ENCODE measurements at places on chromosomes 5 and 9. TPM values are rescaled to one million over a fixed set of nuclear protein-coding genes. Genes with fewer than 3 reads are reported as not detected.
A peak's percentile ranks its signal among the peaks of the same experiment; 100 is the strongest.

DNA sequence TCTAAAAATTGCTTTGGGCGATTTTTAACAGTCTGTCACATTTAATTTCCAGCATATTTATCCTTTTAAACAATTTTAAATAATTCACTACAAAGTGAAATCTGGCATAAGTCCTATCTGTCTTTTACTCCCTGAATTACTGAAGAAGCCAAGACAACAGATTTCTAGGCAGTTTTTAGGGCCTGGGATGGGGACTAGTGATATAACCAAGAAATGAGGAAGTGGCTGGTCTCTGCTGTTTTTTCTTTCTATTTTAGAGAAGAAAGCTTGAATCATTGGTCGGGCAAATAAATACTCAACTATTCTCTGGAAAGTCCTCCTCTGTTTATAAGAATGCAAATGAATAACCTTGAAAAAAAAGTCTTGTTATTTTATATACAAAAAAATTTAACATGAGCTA lies 79.7 kb upstream of the SSBP2 start:
- no peak overlapping the region for H3K27ac ChIP-seq
- no peak for DNase-seq
- H3K27me3 ChIP-seq, result no peaks in the 10 kb centered on the region
- H3K4me1 ChIP-seq, result no peaks in the 10 kb centered on the region
- H3K36me3 ChIP-seq, result no peaks in the 10 kb centered on the region
- H3K4me3 ChIP-seq, result no peak overlapping the region

The FRMD3 gene
- 12.5 TPM for polyA plus RNA-seq

GRCh38 chr9:105390871-105391270 lies 57.0 kb upstream of the FSD1L start:
- H3K27ac ChIP-seq, result no peak overlapping the region
- H3K36me3 ChIP-seq, result no peaks in the 10 kb centered on the region
- H3K4me1 ChIP-seq, result no peaks in the 10 kb centered on the region
- no peaks in the 10 kb centered on the region for H3K27me3 ChIP-seq

DNA sequence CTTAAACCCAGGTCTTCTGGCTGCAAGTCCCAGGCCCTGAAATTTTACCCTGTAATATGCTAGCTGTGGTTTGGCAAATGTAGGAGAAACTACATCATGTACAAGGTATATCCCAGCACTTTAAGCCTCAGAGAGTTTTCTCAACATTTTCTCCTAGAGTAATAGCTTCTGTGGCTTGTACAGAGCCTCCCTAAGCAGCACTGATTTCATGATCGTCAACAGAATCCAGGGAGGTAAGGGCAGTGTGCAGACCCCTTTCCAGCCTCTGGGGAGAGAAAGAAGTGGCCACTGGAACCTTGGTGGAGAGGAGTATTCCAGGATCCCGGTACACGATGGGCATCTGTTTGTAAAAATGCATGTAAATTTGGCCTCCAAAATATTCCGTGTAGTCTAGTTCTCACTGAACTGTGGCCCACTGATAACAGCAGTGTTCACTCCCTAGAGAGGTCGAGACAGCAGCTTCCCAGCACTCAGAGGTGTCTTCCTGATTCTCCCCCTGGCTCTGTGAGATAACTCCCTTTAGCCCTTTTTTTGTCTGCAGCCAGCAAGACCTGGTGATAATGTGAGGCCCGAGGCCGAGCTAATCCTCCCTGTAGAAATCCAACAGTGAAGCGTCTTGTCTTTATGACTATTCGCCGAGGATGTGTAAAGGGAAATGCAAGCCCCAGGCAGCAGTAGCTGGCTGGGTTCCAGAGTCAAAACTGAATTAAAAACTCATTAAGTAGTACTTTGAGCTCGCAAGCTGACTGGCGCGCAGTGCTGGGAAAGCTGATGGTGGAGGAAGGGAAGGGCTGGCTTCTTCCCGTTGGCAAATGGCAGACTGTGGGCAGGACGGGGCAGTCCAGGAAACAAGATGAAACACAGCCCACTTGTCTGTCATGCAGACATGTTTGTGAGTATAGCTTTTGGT lies 59.0 kb downstream of the MAP1B start:
- no peak overlapping the region for H3K4me3 ChIP-seq
- H3K27me3 ChIP-seq, result no peaks in the 10 kb centered on the region
- H3K27ac ChIP-seq, result peak overlapping the region; percentile 10
- H3K36me3 ChIP-seq, result no peaks in the 10 kb centered on the region
- peaks cover 27% of the 10 kb centered on the region for H3K4me1 ChIP-seq

GRCh38 chr5:18732556-18733479 lies 1098.6 kb downstream of the TAF11L14 start:
- H3K27ac ChIP-seq, result no peak overlapping the region
- DNase-seq, result no peak
- H3K27me3 ChIP-seq, result no peaks in the 10 kb centered on the region
- no peaks in the 10 kb centered on the region for H3K4me1 ChIP-seq
- no peak overlapping the region for H3K4me3 ChIP-seq

- no peak overlapping the region for H3K4me3 ChIP-seq
Measured at GRCh38 chr5:57493034-57493433, 10.4 kb upstream of the ACTBL2 start.

The GCNT4 gene
- polyA plus RNA-seq, result 2.8 TPM

The MELK gene
- polyA plus RNA-seq, result 15.2 TPM

- H3K4me1 ChIP-seq, result no peaks in the 10 kb centered on the region
- no peak for DNase-seq
- no peaks in the 10 kb centered on the region for H3K36me3 ChIP-seq
- no peak overlapping the region for H3K27ac ChIP-seq
- no peaks in the 10 kb centered on the region for H3K27me3 ChIP-seq
- H3K4me3 ChIP-seq, result no peak overlapping the region
Measured at GRCh38 chr9:68472119-68472518, 68.6 kb downstream of the TMEM252 start.

The CCDC171 gene
- 13.2 TPM for polyA plus RNA-seq

DNA sequence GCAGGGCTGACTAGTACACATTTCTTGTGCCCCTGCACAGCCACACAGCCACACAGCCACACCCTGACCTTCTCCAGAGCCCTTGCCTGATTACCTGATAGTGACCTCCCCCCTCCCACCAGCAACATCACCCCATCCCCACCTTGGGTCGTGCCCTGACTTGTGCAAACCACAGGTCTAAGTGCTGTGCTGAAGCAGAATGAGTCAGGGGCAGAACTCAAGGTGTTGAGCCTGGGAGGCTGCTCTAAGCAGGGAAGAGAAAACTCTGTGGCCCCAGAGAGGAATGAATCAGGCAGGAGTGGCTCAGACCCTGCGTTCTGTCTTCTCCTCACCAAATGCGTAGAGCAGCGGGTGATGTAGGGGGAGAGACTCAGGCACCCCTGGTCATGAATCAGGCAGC lies 24.3 kb upstream of the FAT2 start:
- H3K27me3 ChIP-seq, result no peaks in the 10 kb centered on the region
- no peak for DNase-seq
- no peaks in the 10 kb centered on the region for H3K36me3 ChIP-seq
- H3K27ac ChIP-seq, result no peak overlapping the region

GRCh38 chr5:6187501-6187900 lies 190.8 kb downstream of the MED10 start:
- H3K27me3 ChIP-seq, result no peaks in the 10 kb centered on the region
- H3K4me1 ChIP-seq, result no peaks in the 10 kb centered on the region
- H3K36me3 ChIP-seq, result no peaks in the 10 kb centered on the region
- DNase-seq, result no peak
- no peak overlapping the region for H3K27ac ChIP-seq

The QRFP gene
- polyA plus RNA-seq, result not detected

The ENTPD2 gene
- polyA plus RNA-seq, result 8.5 TPM

GRCh38 chr5:34957857-34958690 lies 28.7 kb downstream of the DNAJC21 start:
- H3K27me3 ChIP-seq, result no peaks in the 10 kb centered on the region
- no peak overlapping the region for H3K27ac ChIP-seq
- H3K4me3 ChIP-seq, result no peak overlapping the region
- no peaks in the 10 kb centered on the region for H3K36me3 ChIP-seq

DNA sequence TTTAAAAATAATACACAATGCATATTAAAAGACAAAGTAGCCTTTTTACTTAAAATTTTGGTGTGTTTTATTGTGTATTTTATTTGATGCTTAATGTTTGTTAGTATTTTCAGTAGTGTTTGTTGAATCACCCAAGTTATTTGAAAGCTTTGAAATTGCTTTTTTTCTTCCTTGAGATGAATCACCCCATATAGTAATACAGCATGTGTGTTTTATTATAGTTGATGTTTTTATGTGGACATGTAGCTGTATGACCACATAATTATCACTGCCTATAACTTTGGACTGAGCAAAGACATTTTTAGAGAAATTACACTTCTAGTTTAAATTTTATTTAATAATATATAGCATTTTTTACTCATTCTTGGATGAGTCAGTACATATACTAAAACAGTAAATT lies 18.0 kb downstream of the FAM174A start:
- H3K4me3 ChIP-seq, result no peak overlapping the region
- H3K4me1 ChIP-seq, result no peaks in the 10 kb centered on the region
- no peaks in the 10 kb centered on the region for H3K27me3 ChIP-seq
- H3K36me3 ChIP-seq, result no peaks in the 10 kb centered on the region

- H3K4me1 ChIP-seq, result no peaks in the 10 kb centered on the region
- no peak for DNase-seq
- H3K27me3 ChIP-seq, result no peaks in the 10 kb centered on the region
- no peak overlapping the region for H3K4me3 ChIP-seq
- H3K27ac ChIP-seq, result no peak overlapping the region
Measured at GRCh38 chr9:22214021-22214420, 204.9 kb upstream of the CDKN2B start.

- H3K27ac ChIP-seq, result no peak overlapping the region
- no peak overlapping the region for H3K4me3 ChIP-seq
- no peaks in the 10 kb centered on the region for H3K27me3 ChIP-seq
- H3K36me3 ChIP-seq, result no peaks in the 10 kb centered on the region
Measured at GRCh38 chr9:91746357-91746756, 203.7 kb downstream of the ROR2 start.

DNA sequence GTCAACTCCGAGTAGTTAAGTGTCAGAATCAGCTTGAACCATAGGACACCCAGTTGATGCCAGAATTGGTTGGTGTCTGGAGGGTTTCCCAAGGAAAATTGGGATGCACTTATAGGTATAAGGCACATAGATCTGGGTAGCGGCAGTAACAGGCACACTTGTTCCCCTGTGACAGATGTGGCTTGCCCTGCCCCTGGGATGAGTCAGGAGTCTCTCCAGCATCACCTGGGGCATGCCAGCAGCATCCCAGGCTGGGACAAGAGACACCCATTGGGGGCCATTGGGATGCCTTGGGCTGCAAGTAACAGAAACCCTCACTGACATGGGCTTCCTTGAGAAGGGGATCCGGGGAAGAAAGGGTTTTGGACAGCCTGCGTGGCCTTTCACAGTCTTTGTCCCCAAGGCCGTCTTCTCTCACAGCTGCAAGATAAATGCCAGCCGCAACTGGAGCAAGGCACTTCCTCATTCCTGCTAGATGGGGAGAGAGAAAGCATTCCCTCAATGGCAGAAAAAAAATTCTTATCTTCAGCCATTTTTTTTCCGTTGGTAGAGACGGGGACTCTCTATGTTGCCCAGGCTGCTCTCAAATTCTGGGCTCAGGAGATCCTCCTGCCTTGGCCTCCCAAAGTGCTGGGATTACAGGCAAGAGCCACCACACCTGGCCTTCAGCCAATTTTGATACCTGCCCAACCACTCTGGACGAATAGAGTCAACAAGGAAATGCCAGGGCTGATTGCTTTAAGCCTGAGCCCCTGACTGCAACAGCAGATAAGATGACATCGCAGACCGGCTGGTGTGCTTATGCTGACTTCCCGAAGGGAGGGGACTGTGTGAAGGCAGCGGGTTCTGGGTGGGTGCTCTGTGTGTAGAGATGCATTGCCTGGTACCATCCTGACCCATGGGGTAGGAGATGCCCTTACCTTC lies 13.3 kb upstream of the RNF130 start:
- DNase-seq, result no peak
- no peaks in the 10 kb centered on the region for H3K4me1 ChIP-seq
- no peaks in the 10 kb centered on the region for H3K36me3 ChIP-seq
- no peak overlapping the region for H3K27ac ChIP-seq
- H3K27me3 ChIP-seq, result no peaks in the 10 kb centered on the region

DNA sequence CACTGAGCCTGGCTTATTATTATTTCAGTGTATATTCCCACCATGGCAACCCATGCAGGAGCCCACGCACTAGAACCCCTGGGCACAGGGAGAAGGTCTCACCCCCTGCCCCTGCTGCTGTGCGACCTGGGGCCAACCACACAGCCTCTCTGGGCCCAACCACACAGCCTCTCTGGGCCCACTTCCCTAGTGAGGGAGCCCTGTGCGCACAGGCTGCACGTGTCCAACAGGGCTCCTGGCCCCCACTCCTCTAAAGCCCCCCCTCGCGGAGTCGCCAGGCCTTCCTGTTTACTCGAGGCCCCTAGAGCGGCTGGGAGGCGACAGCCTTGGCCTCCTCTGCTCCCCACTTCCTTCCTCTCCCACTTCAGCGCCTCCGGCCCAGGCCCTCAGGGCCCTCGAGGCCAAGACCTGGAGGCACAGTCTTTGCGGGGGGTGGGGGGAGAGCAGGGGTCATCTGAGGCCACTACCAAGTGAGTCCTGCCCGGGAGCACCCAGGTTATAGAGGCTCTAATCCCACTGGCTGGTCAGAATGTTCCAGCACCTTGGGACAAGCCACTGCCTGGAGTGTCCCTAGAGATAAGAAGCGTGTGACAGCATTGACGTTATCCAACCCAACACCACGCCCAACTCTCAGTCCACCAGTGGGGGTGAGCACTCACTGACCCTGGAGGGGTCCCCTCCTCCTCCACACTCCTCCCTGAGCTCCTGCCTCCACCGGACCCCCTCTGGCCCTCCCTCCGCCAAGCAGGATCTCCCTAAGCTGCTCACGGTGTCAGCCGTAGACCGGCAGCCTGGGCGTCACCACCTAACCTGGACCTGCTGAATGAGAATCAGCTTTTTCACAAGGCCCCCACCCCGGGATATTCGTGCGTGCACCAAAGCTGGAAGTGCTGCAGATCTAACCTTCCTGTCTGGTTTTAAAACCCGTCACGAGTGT lies 7.9 kb upstream of the ENG start:
- H3K27me3 ChIP-seq, result no peaks in the 10 kb centered on the region
- H3K4me1 ChIP-seq, result peaks cover 63% of the 10 kb centered on the region
- peak overlapping the region; percentile 93 for H3K27ac ChIP-seq
- peak; percentile 86 for DNase-seq
- no peak overlapping the region for H3K4me3 ChIP-seq

DNA sequence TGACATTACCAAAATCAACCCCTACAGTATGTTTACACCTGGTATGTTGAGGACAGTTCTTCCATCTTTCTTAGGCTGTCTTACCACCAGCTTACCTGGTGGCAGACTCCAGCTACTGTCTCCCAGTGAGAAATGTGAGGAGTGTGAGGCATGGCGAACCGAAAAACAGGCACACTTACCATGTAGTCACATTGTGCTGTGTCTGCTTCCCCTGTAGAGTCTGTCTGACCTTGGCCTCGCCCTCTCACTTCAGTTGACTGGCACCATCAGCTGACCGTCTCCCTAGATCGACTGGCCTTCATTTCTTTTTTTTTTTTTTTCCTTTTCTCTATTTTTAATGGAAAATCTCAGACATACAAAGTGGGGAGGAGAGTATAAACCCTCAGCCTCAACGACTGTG lies 4.9 kb downstream of the ACO1 start:
- DNase-seq, result no peak
- H3K36me3 ChIP-seq, result no peaks in the 10 kb centered on the region
- no peaks in the 10 kb centered on the region for H3K27me3 ChIP-seq
- peaks cover 23% of the 10 kb centered on the region for H3K4me1 ChIP-seq
- no peak overlapping the region for H3K27ac ChIP-seq

Data from testis (tissue), 5 donors.